ENCODE measurements at places on chromosomes 16 and 17. TPM values are rescaled to one million over a fixed set of nuclear protein-coding genes. Genes with fewer than 3 reads are reported as not detected.

The TMEM238L gene
- total RNA-seq, result not detected

The KCNJ18 gene
- not detected for total RNA-seq

The MYH8 gene
- total RNA-seq, result not detected

DNA sequence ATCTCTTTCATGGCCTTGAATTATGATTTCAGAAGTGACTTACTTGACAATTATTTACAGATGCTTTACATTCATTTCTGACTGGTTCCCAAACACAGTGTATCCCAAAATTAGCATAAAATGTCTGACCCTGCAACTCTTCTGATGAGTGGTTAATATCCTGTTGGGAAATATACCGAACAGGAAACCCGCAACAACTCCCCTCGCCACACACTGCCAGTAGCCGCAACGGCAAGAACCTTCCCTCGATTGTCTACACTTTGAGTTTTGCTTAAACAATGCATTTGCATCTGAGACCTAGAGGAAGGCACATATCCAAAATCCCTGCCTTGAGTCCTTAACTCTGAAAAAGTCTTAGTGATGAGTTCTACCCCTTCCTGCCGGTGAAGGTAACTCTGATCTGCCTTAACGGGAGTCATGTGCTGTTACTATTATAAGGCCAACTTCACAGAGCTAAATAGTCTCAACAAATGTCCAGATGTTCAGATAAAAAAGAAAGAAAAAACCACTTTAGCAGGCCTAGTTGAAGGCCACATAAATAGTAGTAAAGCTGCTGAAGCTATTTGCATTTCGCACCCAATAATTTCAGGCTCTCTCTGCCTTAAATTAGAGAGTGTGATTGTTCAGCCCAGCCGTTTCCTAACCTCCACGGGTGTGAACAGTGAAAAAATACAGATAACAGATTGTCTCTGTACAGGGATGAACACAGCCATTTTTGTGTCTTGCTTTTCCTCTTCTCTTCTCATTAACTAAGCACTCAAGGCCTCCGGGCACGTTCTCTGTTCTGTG is 321.1 kb downstream of the HS3ST3B1 start:
- DNase-seq, result no peak

DNA sequence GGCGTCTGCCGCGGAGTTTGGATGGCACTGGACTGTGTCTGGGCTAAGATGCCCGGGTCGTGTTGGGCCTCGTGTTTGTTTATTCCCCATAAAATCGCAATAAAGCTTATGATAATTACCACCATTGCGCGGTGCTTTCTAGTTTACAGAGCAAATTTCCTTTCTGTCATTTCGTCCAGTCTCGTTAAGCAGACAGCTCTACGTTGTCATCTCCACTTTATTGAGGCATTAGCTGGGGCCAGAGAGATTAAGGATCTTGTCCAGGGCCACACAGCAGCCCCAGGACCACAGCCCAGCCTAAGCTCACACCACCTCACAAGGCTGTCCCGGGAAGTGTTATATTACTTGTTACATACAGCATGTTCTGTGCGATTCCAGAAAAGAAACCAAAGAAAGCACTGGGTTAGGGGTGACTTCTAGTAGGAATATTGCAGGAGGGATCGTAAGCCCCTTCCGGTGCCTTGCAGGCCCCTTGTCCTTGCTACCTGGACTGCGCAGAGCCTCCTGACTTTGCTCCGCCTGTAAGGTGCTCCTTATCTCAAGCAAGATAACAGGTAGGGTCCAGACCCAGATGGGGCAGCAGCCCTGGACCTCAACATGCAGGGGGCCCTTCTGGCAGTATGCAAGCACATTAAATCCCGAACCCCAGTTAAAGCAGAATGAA is 6.3 kb downstream of the NOS2 start:
- DNase-seq, result no peak

- DNase-seq, result no peak
Measured at GRCh38 chr17:4548721-4549531, 6.3 kb downstream of the MYBBP1A start.

- DNase-seq, result no peak
Measured at GRCh38 chr16:28010671-28011070, 52.8 kb downstream of the GSG1L start.

DNA sequence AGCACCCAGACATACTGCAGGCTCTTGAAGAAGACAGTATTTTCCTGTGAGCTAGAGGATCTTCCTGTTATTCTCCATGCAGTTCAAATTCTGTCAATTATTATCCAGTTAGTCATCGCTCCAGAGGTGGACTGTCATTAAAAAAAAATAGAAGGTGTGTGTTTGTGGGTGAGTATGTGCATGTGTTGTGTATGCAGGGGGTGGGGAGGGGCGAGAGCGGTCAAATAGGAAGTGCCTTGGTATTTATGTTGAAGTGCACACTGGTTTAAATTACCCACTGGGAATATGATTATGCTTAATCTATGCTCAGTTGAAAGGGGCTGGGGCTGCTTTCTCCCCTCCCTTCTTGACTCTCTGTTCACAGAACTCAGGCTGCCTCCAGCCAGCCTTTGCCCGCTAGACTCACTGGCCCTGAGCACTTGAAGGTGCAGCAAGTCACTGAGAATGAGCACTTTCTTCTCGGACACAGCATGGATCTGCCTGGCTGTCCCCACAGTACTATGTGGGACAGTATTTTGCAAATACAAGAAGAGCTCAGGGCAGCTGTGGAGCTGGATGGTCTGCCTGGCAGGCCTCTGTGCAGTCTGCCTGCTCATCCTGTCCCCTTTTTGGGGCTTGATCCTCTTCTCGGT is at the start of gene HSD17B2:
Gene HSD17B2, plus strand, starts transcription at position 273 of the 632 bp plus-strand sequence. Its CDS starts 172 bp downstream, at position 445.
- DNase-seq, result no peak

- DNase-seq, result no peak
Measured at GRCh38 chr17:71902894-71903506, 217.8 kb upstream of the SOX9 start.

DNA sequence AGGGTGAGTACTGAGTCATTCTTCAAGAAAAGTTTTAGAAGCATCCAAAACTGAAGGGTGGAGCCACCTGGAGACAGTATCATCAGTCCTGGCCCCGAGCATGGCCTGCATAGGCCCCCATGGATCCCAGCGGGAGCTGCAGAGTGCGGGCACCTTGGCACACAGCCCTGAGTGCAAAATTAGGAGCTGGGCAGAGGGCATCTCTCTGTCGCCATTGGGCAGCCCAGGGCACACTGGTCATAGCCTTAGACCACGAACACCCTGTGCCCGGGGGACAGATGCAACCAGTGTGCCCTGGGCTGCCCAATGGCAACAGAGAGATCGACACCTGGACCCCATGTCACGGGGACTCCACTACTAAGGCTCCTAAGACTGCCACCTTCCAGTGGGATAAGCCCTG is 14.6 kb downstream of the MAPT start:
- DNase-seq, result no peak

All from left cardiac atrium (tissue), 4 donors.